Uterus (tissue), 4 donors: ENCODE measurements at places on chromosomes 7 and 10.
A peak's percentile ranks its signal among the peaks of the same experiment; 100 is the strongest.

GRCh38 chr10:74976565-74976964 lies 134.9 kb upstream of the SAMD8 start:
- no peak overlapping the region for H3K27ac ChIP-seq
- H3K36me3 ChIP-seq, result no peaks in the 10 kb centered on the region
- H3K4me1 ChIP-seq, result no peaks in the 10 kb centered on the region
- H3K27me3 ChIP-seq, result no peaks in the 10 kb centered on the region

DNA sequence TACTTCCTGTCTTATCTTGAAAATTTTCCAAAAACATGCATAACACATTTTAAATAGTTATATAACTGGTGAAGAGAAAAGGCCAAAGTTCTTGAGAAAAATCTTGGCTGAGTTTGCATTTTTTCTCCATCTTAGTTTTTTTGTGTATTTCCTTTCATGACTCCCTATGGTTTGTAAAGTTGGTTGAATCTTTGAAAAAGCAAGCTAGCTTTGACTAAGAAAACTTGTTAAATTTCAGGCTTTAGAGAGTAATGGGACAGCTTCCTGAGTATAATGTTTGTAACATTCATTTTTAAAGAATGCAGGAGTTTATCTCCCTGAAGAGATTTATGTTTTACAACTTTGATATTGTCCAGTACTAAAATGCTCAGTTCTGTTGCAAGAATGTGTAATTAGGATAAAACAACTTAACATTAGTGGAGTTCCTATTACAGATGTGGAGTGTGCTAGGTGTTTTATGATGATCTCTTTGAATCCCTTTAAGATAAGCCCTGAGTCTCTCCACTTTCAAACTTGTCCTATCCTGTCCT lies 11.1 kb upstream of the HERPUD2 start:
- H3K4me3 ChIP-seq, result no peak overlapping the region
- peak overlapping the region; percentile 46 for H3K27ac ChIP-seq
- H3K27me3 ChIP-seq, result no peaks in the 10 kb centered on the region

- DNase-seq, result no peak
- H3K27ac ChIP-seq, result no peak overlapping the region
- no peaks in the 10 kb centered on the region for H3K27me3 ChIP-seq
- no peaks in the 10 kb centered on the region for H3K36me3 ChIP-seq
These were observed 194.0 kb upstream of the AHR start for GRCh38 chr7:17104419-17104818.

GRCh38 chr10:104387130-104387888 lies 33.7 kb downstream of the CFAP58 start:
- no peak for DNase-seq
- H3K36me3 ChIP-seq, result no peaks in the 10 kb centered on the region

GRCh38 chr7:4045975-4046374 lies 636.1 kb upstream of the FOXK1 start:
- no peak overlapping the region for H3K4me3 ChIP-seq
- no peak overlapping the region for H3K27ac ChIP-seq
- H3K4me1 ChIP-seq, result no peaks in the 10 kb centered on the region
- no peaks in the 10 kb centered on the region for H3K36me3 ChIP-seq
- no peak for DNase-seq
- no peaks in the 10 kb centered on the region for H3K27me3 ChIP-seq

DNA sequence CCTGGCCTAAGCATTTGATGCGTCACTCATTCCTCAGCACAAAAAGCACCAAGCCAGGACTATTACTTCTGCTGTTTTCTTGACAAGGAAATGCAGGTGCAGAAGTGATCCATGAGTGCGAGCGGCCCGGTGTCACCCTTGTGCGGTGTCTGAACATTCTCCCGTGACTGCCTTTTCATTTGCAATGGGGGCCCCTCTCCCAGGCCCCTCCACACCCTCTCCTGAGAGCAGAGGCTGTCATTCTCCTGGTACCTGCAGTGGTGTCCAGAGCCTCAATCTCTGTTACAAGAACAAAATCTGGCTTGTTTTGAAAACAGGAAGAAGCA lies 213.1 kb downstream of the DIP2C start:
- no peak for DNase-seq
- H3K36me3 ChIP-seq, result no peaks in the 10 kb centered on the region
- no peak overlapping the region for H3K4me3 ChIP-seq
- no peaks in the 10 kb centered on the region for H3K4me1 ChIP-seq
- H3K27me3 ChIP-seq, result no peaks in the 10 kb centered on the region

DNA sequence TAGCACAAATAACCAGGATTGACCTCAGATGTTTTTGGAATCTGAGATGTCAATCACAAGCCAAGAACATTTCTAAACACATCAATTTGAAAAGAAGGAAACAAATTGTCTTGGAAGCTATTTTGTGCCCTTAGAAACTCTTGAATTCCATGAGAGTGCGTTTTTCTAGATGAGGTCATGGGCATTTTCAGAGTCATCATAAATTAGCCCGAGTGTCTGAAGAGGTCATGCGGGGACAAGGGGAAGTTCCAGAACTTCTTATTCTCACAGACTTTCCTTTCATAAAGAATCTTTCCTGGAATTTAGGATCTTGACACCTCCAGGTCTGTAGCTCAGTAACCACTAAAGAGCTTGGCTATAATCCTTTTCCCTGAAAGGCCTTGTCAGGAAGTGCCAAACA lies 28.2 kb downstream of the IL2RA start:
- H3K4me3 ChIP-seq, result no peak overlapping the region
- no peaks in the 10 kb centered on the region for H3K36me3 ChIP-seq
- peaks cover 8% of the 10 kb centered on the region for H3K4me1 ChIP-seq
- peak overlapping the region; percentile 77 for H3K27ac ChIP-seq
